Right cardiac atrium (tissue), 5 donors: ENCODE measurements at places on chromosomes 5 and 9. TPM values are rescaled to one million over a fixed set of nuclear protein-coding genes. Genes with fewer than 3 reads are reported as not detected.

The GRIN3A gene
- polyA plus RNA-seq, result 0.09 TPM

The ACER2 gene
- polyA plus RNA-seq, result 2.9 TPM

The DNM1 gene
- 6.0 TPM for polyA plus RNA-seq

The CTSV gene
- polyA plus RNA-seq, result 0.20 TPM

The SLC28A3 gene
- polyA plus RNA-seq, result not detected

The FRMD3 gene
- 65.7 TPM for polyA plus RNA-seq

GRCh38 chr5:181069767-181070491 lies 29.9 kb downstream of the BTNL9 start:
- DNase-seq, result no peak

DNA sequence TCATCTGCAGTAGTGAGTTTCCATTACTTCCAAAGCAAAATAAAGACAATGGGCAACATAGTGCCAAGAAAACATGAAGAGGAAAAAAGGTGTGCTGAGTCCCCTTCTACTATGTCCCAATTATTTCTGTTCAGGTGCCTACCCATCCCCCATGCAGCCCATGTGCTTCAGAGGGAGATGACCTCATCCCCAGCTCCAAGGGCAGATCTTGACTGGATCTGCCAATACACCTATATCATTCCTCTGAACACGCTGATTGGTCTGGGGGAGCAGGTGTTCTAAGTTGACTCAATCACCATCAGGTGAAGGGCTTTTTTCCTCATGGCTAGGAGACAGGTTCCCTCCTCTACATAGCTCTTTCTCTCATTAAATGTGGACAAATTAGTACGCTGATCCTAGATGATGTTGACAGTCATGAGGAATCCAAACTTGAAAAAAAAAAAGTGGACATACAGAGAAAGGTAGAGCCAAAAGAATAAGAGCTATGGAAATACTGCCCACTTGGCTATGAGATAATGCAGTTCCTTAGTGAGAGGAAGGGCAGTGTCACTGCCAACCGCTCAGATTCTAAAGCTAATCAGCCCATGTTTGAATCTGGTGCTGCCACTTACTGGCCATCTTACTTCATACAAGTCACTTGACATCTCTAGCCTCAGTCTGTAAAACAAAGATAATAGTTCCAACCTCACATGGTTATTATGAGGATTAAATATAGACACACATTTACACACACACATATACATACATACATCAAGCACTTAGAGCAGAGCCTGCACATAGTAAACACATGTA lies 23.1 kb downstream of the PRELID2 start:
- no peak for DNase-seq

- no peak for DNase-seq
Measured at GRCh38 chr5:174500636-174501035, 223.7 kb upstream of the MSX2 start.

GRCh38 chr9:76135902-76136301 lies 245.4 kb downstream of the PCSK5 start:
- DNase-seq, result no peak

GRCh38 chr5:154408811-154409210 lies 37.0 kb upstream of the SAP30L start:
- no peak for DNase-seq

GRCh38 chr5:89450149-89450538 lies 567.2 kb upstream of the MEF2C start:
- no peak for DNase-seq

- DNase-seq, result no peak
Measured at GRCh38 chr5:66538126-66538525, 58.1 kb upstream of the MAST4 start.

DNA sequence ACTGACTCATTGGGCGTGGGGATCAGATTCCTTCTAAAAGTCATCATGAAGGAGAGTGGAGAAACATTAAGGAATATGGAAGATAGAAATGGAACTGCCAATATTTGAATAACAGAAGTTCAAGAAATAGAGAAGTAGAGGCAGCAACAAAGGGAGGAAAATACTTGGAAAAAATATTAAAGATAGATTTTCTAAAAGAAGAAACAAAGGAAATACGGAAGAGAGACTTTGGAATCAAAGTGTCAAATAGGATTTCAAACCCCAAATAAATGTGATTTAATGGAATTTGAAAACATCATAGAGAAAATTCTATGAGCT lies 605.1 kb upstream of the KLF4 start:
- no peak for DNase-seq

DNA sequence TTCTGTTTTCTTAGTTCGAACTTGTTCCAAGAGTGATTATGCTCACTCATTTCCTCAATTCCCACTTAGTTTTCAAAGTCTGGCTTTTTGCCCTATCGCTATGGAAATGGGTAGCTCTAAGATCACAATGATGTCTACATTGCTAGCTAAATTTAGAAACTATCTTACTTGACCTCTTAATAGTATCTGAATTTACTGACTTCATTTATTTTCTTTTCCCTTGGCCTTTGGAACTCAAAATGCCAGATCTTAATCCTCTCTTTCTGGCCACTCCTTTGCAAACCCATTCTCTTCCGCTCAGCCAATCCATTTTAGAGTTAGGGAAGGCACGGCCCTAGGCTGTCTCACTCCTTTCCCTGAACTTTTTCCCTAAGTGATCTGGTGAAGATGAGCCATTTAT lies 137.0 kb downstream of the FER start:
- DNase-seq, result no peak

- no peak for DNase-seq
Measured at GRCh38 chr5:5046680-5047502, 93.2 kb upstream of the ADAMTS16 start.

- peak; percentile 78 for DNase-seq
Measured at GRCh38 chr5:172943283-172943841, 15.9 kb upstream of the RPL26L1 start.

DNA sequence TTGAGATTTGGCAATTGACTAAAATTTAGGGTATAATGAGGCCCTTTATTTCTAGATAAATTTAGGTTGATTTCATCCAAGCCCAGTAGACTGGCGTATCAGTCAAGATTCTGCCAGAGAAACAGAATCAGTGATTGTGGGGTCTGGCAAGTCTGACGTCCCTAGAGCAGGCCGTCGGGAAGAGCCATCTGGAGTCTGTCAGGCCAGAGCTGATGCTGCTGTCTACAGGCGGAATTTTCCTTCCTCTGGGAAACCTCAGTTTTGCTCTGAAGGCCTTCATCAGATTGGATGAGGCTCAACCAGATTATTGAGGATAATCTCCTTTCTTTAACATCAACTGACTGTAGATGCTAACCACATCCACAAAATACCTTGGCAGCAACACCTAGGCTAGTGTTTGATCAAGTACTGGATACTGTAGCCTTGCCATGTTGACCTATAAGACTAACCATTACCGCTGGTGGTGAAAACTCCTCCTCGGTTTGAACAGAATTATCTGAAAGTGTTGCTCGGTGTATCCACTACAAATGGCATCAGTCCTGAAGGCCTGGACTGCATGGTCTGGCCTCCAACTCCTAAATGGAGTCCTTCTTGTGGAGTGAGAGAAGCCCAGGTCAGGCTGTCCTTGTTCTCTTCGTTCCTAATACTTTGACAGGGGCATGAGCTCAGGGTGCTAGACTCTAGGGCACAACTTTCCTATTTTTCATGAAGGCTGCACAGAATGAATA lies 83.2 kb upstream of the ANKH start:
- peak; percentile 82 for DNase-seq

DNA sequence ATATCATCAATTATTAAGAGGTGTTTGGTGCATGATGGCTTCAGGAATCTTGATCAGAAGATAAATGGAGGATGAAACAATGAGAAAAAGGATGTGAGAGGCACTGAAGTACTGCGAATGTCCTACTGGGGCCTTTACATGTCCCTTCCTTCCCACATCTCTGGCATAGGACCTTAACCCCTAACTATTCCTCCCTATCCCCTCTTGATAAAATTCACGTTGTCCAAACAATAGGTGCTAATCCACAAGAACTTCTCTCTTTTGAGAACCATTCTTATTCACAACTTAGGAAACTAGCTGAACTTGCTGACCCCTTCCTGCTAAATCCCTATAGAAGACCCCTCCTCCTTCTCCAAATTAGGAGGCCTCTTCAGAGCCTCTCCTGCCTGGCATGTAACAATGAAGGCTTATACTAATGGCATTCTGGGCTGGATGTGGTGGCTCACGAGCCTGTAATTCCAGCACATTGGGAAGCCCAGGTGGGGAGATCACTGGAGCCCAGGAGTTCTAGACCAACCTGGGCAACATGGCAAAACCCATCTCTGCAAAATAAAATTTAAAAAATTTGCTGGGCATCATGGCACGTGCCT lies 276.5 kb upstream of the SMARCA2 start:
- no peak for DNase-seq

DNA sequence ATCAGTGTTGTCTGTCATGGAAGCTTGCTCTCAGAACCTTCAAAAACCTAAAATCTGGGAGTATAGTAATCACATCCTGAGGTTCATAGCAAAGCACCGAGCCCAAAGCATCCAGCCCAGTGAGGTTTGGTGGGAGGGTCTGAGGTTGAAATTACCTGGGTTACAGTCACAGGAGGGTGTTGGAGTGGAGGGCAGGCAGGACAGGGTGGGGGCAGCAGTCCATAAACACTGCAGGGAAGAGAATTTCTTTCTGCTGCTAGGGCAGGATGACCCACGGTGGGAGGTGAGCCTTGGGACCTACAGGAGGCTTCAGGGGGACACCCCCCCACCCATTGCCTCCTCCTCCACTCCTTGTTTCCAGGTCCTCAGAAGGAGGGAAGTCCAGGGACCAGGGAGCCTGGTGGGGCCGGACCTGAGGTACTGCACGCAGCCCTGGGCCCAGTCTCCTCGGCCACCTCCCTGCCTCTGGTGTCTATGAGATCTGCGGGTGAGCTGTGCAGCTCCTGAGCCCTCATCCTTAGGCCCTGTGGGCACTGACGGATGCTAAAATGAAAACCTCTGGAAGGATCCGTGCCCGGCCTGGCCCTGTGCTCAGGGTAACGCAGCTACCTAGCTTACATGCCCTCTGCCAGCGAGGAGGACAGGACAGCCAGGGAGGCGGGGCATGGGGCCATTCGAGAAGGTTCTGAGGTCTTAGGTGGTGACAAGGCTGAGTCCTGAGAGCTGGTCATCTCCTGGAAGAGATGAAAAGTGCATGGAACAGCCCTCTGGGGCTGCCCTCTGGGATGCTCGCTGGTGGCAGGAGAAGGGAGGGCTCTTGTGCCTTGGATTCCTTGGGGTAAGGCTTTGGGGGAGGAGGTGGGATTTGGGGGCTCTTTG lies 1.8 kb upstream of the ADCY2 start:
- DNase-seq, result no peak

DNA sequence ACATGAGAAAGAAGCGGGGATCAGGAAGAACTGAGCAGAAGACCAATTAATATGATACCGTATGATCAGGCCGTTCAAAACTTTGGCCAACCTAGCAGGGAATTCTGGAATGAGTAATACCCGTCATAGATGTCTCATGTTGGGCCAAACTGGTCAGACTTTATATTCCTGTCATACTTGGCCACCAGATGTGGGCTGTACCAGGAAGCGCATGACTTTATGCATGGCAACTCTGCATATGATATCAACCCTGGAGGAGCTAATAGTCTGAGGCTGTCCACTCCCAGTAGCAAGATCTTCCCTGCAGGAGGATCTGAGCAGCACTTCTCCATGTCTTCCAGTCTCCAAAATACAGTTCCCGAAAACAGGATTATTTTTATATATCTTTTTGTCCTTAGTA lies 68.5 kb upstream of the NAA35 start:
- no peak for DNase-seq

- DNase-seq, result no peak
Measured at GRCh38 chr9:13716090-13716489, 436.6 kb upstream of the MPDZ start.

DNA sequence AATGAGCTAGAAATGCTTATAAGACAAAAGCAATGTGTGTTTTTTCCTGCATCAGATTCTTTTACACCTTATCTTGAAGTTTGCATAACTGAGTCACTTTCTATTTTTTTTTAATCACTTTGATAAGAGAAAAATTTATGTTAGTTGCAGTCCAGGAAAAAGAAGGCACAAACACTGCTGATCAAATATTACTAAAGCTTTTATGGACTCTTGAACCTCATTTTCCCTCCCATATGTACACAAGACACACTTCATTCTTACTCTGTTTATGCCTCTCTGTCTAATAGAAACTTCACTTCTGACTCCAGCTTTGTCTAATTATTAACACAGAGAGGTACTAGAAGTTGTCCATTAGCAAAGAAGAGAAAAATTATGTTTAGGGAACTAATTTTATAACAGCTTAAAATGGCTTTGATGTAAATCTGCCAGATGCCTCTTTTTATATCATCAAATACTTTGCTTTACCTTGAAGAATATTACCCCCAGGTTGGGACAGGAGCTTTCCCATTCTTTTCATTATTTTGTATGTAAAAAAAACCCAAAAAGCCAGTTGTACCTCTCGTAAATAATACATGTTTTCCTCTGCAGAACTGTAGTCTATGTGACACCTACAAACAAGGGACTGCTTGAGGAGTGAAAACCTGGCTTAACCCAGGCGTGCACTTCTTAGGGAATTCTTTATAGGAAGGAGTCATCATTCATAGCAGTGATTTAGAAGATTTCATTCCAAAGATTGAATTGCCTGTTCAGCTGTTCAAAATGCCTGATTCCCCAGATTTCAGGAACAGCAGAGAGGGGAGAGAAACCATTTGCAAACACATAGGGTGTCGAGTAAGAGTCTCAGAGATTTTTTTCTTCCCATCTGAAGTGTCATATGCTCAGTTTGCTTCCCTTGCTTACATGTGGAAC lies 72.6 kb downstream of the DAPK1 start:
- no peak for DNase-seq

GRCh38 chr9:2354216-2354615 lies 267.4 kb upstream of the VLDLR start:
- DNase-seq, result no peak

- DNase-seq, result peak; percentile 60
Measured at GRCh38 chr5:134177369-134178095, 782 bp upstream of the SKP1 start.

GRCh38 chr5:114327987-114328386 lies 33.9 kb upstream of the KCNN2 start:
- no peak for DNase-seq

DNA sequence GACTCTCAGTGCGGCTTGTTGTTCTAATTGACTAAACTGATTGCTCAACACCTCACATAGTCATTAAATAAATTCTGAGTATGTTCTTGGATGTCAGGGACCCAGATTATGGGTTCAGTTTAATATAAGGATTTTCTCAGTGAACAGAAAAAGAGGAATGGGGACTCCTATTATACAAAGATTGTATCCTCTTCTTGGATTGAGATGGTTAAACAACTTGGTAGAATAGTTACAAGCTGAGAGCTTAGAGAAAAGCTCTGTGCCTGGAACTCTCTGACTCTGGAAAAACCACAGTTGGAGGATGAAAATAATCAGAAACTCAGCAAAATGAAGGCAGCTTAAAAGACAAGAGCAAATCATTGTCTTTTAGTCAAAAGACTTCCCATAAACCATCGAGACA lies 30.5 kb downstream of the ANKRA2 start:
- no peak for DNase-seq

DNA sequence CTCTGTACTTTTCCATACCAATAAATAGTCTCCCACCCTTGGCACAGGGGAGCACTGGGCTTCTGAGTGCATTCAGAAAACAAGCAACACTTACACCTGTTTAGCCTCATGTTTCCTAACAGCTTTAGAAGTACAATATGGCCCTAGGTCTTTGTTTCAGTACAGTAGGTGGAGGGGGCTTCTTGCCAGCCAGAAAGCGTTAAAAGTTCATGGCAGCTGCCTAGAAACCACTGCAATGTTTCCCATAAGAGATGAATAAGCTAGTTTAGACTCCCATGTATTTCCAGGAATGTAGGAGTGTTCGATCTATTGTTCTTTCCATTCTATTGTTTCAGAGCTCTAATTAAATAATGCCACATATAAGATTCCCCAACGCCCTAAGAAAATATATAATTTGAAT lies 444.8 kb downstream of the ARHGEF28 start:
- no peak for DNase-seq
